Endodermal cell (in vitro differentiated cells): ENCODE measurements at places on chromosomes 7 and 10.

DNA sequence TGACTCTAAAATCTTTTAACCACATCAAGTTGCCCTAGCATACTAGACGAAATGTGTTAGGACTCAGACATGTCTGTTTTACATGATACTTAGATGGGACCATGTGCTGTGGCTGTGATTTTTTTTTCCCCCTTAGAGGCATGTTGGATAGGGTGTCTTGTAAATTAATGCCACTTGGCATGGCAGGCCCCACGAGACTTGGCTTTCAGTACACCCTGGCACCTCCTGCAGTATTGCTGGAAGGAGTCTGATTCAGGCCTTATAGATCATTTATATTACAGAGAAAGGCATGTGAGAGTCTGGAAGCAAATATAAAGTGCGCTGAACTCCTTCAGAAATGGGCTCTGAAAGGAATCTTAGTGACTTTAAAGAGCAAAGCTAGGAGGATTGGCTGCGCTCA lies 494.1 kb downstream of the SDK1 start:
- no peak for DNase-seq

DNA sequence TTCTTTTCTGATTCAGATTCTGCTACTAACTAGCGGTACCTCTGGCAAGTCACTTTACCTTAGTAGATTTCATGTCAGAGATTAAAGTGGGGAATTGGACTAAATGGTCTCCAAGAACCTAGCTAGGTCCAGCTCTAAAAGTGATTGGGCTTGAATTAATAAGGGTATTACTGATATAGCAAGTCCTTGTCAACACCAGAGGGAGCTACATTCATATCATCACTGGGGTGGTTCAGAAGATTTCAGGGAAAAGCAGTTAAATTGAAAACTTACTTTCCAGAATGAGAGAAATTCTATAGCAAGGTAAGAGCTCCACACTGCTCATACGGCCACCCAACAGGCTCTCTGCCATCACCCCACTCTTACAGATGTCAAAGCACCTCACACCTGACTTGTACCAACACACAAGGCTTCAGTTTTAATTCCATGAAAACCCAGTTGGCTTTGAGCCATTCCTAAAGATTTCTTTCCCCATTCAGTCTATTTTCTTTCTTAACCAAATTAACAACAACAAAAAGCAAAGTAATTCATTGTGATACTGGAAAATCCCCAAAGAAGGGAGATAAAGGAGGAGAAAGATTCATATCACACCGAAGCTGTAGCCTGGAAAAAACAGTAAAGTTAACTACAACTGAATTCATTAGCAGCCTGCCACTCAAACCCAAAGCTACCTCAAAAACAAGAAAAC lies 38.0 kb upstream of the SPOCK2 start:
- no peak for DNase-seq

- no peak for DNase-seq
These were observed 56.6 kb downstream of the MPLKIP start for GRCh38 chr7:40077849-40078248.

GRCh38 chr10:47067949-47068940 lies 157.0 kb downstream of the PTPN20 start:
- DNase-seq, result peak; percentile 10

- DNase-seq, result no peak
These were observed 28.6 kb downstream of the SMKR1 start for GRCh38 chr7:129530795-129531391.

DNA sequence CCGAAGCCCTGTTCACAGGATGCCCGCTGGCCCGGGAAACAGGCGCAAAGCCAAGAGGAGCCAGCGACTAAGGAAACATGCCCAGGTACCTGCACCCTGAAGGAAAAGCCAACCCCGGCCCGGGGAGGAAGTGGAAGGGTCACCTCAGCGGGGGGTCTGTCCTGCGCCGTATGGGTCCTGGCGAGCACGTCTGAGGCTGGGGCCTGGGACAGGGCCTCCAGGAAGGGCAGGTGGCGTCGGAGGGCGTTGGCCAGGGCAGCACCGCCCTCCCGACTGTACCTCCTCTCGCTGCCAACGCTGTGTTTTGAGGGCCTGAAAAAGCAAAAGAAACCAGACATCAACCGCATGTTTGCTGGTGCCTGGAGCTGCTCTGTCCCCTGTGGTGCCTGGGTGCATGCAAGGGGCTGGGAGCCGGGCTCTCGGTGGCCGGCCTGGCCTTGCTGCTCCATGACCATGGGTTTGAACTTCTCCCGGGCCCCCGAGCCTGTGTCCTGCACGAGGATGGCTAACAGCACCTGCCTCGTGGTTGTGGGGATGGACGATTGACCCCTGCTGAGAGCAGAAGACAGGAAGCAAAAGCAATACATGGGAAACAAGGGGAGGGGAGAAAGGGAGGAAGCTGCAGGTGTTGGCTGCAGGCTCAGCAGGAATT lies 395.3 kb downstream of the PTPRN2 start:
- no peak for DNase-seq

GRCh38 chr7:37718585-37718984 lies 35.0 kb downstream of the GPR141 start:
- DNase-seq, result no peak

DNA sequence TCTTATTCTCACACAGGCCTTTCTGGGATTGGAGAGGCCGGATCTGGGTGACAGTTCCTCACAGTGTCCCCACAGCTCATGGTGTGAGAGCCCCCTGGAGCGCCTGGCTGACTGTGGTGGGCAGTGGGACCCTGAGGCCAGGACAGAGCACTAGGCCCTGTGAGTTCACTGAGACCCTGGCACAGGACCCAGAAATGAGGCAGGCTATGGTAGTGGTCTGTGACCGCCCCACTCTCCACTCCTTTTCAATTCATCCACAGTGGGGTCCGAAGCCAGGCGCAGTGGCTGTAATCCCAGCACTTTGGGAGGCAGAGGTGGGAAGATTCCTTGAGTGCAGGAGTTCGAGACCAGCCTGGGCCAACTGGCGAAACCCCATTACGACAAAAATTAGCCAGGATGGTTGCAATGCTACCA lies 95.9 kb upstream of the TNRC18 start:
- peak; percentile 72 for DNase-seq

- DNase-seq, result no peak
These were observed 109.1 kb downstream of the POLL start for GRCh38 chr10:101478956-101479355.

- DNase-seq, result no peak
These were observed 3.8 kb downstream of the GIMAP1 start for GRCh38 chr7:150719960-150720891.

DNA sequence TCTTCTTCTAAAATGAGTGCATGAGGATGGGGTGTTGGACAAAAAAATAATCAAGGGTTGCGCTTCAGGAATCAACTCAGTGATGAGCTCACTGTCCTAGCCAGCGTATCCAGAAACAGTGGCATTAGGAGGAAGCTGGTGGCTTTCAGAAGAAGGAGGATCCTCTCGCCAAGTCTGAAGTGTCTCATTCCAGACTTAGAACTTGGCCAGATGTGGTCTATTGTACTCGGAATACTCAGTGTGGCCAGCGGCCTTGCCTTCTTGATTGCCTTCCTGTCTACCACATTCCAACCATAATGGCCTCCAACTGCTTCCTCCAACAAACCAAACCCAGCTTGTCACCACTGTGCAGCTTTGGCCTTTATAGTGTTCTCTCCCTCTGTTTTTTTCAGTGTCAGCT lies 732.4 kb downstream of the KCNMA1 start:
- no peak for DNase-seq

GRCh38 chr7:113267271-113267670 lies 148.9 kb upstream of the SMIM30 start:
- no peak for DNase-seq

GRCh38 chr7:114687238-114687637 lies 234.7 kb upstream of the MDFIC start:
- DNase-seq, result no peak

DNA sequence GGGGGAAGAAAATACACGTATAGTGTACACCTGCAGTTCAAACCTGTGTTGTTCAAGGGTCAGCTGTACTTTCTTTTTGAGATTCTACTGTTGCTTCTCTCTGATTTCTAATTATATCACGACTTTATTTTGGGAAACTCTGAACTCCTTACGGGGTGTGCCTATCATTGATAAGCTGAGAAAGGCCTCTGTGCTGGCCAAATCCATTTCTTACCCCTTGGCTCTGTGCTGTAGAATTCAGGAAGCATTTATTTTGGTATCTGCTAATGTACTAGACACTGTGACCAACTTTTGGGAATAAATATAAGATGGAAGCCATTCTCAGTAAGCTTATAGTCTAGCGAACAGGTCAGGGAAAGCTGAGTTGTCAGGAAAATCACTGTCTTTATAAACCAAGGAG lies 26.9 kb upstream of the RPA3 start:
- DNase-seq, result no peak

- no peak for DNase-seq
These were observed 162.4 kb downstream of the ARID5B start for GRCh38 chr10:62063795-62064472.
